ENCODE measurements at places on chromosomes 2 and 18. TPM values are rescaled to one million over a fixed set of nuclear protein-coding genes. Genes with fewer than 3 reads are reported as not detected.

DLGAP1 gene
- polyA plus RNA-seq = 0.11 TPM

IKZF2 gene
- polyA plus RNA-seq = 1.0 TPM

NTSR2 gene
- polyA plus RNA-seq = 0.16 TPM

PJVK gene
- polyA plus RNA-seq = 2.0 TPM

PRKAG3 gene
- polyA plus RNA-seq = 0.07 TPM

TFCP2L1 gene
- 0.38 TPM for polyA plus RNA-seq

PLGLB2 gene
- 0.63 TPM for polyA plus RNA-seq

ST6GAL2 gene
- 0.29 TPM for polyA plus RNA-seq

CCT4 gene
- 74.1 TPM for polyA plus RNA-seq

LRP1B gene
- polyA plus RNA-seq = 0.23 TPM

FHL2 gene
- 410 TPM for polyA plus RNA-seq

NT5DC4 gene
- not detected for polyA plus RNA-seq

LRRC30 gene
- polyA plus RNA-seq = not detected

GCG gene
- polyA plus RNA-seq = not detected

HIBCH gene
- polyA plus RNA-seq = 25.2 TPM

AKAIN1 gene
- not detected for polyA plus RNA-seq

RRM2 gene
- polyA plus RNA-seq = 0.54 TPM

DSG4 gene
- polyA plus RNA-seq = not detected

ZDBF2 gene
- polyA plus RNA-seq = 1.9 TPM

FAM124B gene
- polyA plus RNA-seq = 0.61 TPM

TTLL4 gene
- 5.4 TPM for polyA plus RNA-seq

NEDD4L gene
- 25.7 TPM for polyA plus RNA-seq

CRYGD gene
- not detected for polyA plus RNA-seq

GKN2 gene
- polyA plus RNA-seq = not detected

PLEKHA3 gene
- polyA plus RNA-seq = 5.3 TPM

UGT1A4 gene
- 0.07 TPM for polyA plus RNA-seq

CXCR4 gene
- 3.8 TPM for polyA plus RNA-seq

PIEZO2 gene
- polyA plus RNA-seq = 0.18 TPM

CHRND gene
- 0.09 TPM for polyA plus RNA-seq

FOXI3 gene
- not detected for polyA plus RNA-seq

ALLC gene
- 0.38 TPM for polyA plus RNA-seq

PAX8 gene
- polyA plus RNA-seq = 0.05 TPM

MTX2 gene
- polyA plus RNA-seq = 83.3 TPM

ADRA2B gene
- 2.2 TPM for polyA plus RNA-seq

FZD7 gene
- polyA plus RNA-seq = 8.0 TPM

ELAC1 gene
- 5.2 TPM for polyA plus RNA-seq

SULT1C4 gene
- 5.2 TPM for polyA plus RNA-seq

GALNT3 gene
- polyA plus RNA-seq = 0.27 TPM

ASAP2 gene
- 9.2 TPM for polyA plus RNA-seq

PDCD1 gene
- polyA plus RNA-seq = 7.4 TPM

GALNT5 gene
- polyA plus RNA-seq = 0.34 TPM

All from right cardiac atrium (tissue), 5 donors.